Right hindlimb (tissue), 1 donor: ENCODE measurements at places on chromosomes 6 and 20.

GRCh38 chr20:38355161-38356012 lies 9.1 kb downstream of the LBP start:
- DNase-seq: no peak

GRCh38 chr20:61850926-61851900 lies 214.5 kb downstream of the TAF4 start:
- DNase-seq: no peak

DNA sequence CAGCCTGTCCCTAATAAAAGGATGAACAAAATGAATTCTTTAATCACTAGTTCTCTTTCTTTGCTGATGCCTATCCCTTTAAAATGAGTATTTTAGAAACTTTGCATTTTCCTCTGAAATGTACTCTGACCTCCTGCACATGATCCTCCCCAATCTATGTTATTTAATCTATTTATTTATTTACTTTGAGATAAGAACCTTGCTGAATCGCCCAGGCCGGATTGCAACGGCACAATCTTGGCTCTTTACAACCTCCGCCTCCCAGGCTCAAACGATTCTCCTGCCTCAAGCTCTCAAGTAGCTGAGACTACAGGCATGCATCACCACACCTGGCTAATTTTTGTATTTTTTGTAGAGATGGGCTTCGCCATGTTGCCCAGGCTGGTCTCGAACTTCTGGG lies 27.9 kb downstream of the ADTRP start:
- DNase-seq: no peak

DNA sequence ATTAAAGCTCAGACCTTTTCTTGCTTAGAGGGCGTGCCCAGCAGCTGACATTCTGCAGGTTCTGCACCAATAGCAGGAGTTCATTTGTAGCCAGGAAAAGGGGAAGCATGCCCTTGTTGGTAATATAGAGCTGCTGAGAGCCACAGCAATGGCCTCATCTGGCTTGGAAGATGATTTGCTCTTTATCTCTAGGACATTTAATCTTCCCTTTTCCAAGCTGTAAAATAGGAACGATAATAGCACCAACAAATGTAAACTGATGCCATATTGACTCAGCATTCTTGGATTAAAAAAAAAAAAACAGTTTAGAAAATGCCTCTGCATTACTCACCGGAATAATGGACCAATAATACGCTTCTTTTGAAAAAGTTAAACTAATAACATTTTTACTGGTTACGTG lies 93.4 kb upstream of the SLC2A12 start:
- no peak for DNase-seq

GRCh38 chr20:5078399-5078958 lies 41.3 kb downstream of the PCNA start:
- no peak for DNase-seq

DNA sequence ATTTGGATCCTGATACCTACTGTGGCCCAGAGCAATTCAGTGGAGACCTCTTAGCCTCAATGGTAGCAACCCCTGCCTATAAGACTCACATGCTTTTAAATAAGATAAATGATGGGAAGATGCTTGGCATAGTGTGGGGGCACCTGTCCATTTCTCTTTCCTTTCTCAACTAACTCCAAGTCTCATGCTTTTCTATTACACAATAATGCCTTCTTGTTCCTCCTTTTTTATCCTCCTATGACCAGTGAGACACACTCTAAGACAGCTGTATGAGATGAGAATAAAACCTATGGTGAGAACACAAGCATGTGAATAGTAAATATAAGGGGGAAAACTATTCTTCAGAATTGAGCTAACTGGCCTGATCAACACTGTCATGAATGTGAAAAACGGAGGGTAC lies 147.0 kb upstream of the STXBP5 start:
- DNase-seq: no peak

DNA sequence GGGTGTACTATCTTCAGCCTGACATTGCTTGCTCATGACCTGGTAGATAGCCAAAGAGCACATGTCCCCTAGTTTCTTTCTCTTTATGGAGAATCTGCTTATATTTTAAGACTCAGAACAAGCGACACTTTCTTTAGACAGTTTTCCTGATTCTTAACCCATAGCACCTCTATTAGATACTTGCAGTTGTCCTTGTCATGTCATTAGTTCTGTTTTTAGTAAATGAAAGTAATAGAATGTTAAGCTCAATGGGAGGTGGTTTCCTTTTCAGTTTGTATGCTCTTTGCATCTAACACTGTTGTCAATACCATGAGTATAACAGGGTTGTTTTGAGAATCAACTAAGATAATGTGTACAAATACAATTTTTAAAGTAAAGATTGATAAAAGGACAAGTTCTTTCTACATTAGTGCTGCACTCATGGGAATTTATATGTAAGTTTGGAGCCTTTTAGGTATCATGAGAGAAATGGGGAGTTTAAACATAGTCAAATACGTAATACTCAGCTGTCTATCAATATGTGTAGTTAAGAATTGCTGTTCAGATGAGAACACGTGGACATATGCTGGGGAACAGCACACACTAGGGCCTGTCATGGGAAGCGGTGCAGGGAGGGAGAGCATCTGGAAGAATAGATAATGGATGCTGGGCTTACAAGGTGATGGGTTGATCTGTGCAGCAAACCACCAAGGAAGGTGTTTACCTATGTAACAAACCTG lies 124.3 kb downstream of the GRM1 start:
- no peak for DNase-seq

GRCh38 chr20:48880981-48881657 lies 40.4 kb upstream of the ARFGEF2 start:
- no peak for DNase-seq

DNA sequence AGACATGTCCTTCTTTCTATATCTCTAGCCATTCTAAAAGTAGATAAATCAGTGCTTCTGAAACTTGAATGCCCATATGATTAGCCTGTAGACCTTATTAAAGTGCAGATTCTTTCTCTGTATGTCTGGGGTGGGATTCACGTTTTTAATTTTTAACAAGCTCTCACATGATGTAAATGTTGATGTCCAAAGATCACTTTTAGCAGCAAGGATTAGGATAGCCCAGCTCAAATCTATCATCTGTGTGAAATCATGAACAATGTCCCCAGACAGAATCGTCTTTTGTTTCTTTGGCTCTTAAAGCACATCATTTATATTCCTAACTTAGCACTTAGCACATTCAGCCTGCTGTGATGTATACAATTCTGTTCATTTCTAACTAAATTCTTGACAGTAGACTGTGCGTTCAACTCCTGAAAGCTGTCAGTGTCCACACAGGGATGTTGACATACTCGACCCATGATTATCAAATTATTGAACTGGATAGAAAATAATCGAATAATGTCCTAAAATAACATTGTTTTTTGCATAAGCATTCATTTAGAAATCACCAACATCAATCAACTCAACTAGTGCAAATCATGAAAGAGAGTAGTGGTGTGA lies 102.1 kb upstream of the MLIP start:
- DNase-seq: no peak
